NCI-H2081 treated with DMSO at 0.1 percent for 48 hours (cell line): ENCODE measurements at places on chromosomes 4 and X.
A peak's percentile ranks its signal among the peaks of the same experiment; 100 is the strongest.

GRCh38 chrX:106774981-106775380, 27.5 kb upstream of the TBC1D8B start:
- DNase-seq, result no peak

GRCh38 chr4:3074078-3074845, at the start of the genes HTT and HTT-AS:
TSS of gene HTT (plus strand) at chr4:3074681. CDS start at chr4:3074826, 145 bp downstream.
TSS of gene HTT-AS (minus strand) at chr4:3074538.
- DNase-seq, result peak; percentile 84

- DNase-seq, result no peak
Measured at GRCh38 chrX:154758696-154759095, 4.0 kb upstream of the DKC1 start.

DNA sequence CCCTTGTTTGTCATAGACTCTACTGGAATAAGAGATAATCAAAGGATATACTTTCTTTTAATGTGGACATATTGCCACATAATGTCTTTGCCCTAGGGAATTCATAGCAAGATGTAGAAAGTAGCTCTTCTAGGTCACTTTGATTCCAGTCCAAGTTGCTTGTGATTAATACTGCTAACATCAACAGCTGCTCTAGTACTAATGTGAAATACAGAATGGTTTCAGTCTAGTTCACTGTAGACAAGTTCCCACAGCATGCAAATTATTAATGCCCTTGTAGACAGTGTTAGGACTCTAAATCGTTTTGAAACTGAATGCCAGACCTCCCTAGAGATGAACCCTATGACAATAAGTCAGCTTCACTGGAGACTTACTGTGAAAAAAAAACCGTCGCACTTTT, 494.6 kb upstream of the ATOH1 start:
- no peak for DNase-seq

DNA sequence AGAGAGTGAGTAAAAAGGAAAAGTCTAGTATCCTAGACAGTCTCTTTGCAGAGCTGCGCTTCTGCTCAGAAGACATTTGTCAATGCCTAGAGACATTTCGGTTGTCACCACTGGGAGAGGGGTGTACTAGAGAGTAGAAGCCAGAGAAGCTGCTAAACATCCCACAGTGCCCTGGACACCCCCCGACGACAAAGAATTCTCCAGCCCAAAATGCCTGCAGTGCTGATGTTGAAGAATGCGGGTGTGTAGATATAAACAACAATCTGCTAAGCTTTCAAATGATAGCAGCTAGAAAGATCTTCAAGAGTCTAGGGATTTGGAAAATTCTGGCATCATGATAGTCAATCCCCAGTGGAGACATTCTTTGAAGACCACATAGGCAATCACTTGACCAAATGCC, 90.1 kb downstream of the PALLD start:
- no peak for DNase-seq

GRCh38 chr4:14368391-14368790, 633.9 kb upstream of the CPEB2 start:
- no peak for DNase-seq

DNA sequence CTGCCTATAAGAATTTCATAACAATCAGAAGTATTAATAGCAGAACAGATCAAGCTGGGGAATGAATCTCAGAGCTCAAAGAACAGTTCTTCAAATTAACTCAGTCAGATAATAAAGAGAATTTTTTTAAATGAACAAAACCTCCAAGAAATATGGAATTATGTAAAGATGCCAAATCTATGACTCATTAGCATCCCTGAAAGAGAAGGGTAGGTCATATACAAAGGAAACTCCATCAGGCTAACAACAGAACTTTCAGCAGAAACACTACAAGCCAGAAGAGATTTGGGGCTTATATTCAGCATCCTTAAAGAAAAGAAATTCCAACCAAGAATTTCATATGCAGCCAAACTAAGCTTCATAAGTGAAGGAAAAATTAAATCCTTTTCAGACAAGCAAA, 28.6 kb downstream of the CBR4 start:
- no peak for DNase-seq

GRCh38 chr4:152374153-152374552, 161.7 kb downstream of the FBXW7 start:
- no peak for DNase-seq

GRCh38 chrX:133482056-133482952, 67.0 kb upstream of the GPC4 start:
- no peak for DNase-seq

- DNase-seq, result no peak
Measured at GRCh38 chrX:134676436-134676835, 18.2 kb upstream of the PLAC1 start.

GRCh38 chr4:91207535-91207934, 1080.3 kb downstream of the CCSER1 start:
- DNase-seq, result no peak

DNA sequence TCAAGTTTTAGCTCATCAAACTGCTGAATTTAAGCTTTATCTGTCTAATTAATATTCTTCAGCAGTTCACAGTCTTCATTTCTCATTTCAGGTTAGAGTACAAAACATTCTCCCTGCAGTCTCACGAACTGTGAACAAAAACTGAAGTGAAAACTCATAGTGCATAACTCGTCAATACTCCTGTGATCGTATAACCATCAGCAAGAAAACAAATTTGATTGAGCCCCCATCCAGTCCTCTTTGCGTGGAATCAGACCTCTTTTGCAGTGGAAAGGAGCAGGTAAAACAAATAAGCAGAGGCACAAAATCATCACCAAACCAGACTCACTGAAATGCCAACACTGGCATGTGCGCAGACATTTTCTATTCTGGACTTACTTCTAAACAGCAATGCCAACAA, 12.7 kb downstream of the ADAM29 start:
- no peak for DNase-seq

DNA sequence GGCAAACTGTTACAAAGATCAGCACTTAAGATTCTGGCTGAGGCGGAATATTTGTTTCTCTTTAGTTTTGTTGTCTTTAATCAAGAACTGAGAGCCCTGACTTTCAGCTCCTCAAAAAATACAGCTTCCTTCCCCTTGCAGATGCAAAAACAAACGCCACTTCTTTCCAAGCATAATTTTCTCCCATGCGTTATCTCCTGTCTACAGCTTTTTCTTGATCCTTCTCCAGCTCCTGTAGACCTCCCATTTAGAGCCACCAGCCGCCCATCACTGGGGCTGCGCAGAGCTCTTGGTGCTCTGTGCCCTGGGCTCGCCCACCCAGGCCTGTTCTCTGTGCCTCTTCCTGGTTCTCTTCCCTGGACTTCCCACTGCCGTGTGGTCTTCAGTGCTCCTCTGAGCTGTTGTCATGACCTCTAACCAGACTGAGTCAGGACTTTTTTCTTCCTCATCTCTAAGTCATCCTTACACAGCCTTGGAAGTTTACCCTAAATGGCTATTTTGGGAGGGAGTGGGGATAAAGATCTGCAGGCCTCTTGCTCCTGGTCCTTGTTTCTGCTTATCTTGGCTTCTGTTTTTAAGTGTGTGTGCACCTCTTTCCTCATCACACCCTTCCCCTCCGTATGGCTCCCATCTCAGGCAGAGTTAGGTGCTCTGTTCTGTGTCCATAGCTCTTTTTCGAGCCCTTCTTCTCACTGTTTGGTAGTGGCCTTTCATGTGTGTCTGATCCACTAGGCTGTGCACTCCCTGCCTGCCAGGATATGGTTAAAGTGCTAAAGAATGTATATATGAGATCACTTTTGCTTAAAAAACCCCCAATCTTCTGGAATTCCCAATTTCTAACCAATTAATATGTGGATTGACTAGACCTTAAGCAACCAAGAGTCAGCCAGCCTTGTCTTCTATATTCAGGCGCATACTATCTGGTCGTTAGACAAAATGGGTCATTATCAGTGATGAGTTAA, 122.5 kb downstream of the PTTG2 start:
- no peak for DNase-seq

- no peak for DNase-seq
Measured at GRCh38 chrX:116272322-116272721, 101.8 kb downstream of the AGTR2 start.

DNA sequence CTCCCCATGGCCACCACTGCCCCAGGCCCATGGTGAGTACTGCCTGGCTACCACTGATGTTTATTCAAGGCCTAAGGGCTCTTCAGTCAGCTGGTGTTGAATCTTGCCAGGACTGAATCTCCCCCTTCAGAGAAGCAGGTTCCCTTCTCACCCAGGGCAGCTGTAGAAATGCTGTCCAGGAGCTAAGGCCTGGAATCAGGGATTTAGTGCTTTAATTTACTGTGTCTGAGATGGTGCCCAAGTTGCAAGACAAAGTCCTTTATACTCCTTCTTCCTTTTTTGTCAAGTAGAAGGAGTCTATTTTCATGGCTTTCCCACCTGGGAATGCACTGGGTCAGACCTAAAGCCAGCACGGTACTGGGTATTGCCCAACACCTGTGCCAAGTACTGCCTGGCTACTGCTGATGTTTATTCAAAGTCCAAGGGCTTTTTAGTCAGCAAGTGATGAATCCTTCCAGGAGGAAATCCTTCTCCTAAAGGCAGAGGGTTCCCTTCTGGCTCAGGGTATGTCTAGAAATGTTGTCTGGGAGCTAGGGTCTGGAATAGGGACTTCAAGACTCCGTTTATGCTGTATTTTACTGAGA, 117.6 kb upstream of the ATOH1 start:
- no peak for DNase-seq

GRCh38 chr4:79922011-79922410, 151.0 kb downstream of the ANTXR2 start:
- DNase-seq, result no peak

- DNase-seq, result no peak
Measured at GRCh38 chr4:26478330-26478729, 12.0 kb downstream of the CCKAR start.

DNA sequence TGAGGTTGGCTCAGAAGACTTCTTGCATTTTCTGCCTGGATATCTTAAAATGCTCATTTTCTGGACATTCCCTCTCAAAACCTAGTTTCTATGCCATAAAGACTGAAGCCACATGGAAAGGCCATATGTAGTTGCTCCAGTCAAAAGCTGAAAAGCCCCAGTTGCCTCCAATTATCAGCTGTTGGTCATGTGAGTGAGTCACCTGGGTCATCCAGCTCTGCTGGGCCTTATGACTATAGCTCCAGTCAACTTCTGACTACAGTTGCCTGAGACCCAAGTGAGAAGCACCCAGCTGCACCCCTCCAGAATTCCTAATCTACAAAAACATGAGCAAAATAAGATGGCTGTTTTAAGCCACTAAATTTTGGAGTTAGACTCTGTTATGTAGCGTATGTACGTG, 41.9 kb downstream of the HELQ start:
- DNase-seq, result no peak

GRCh38 chr4:40193016-40193571, 3.7 kb upstream of the RHOH start:
- DNase-seq, result no peak

- DNase-seq, result no peak
Measured at GRCh38 chr4:10983885-10984640, 299.5 kb upstream of the CLNK start.

DNA sequence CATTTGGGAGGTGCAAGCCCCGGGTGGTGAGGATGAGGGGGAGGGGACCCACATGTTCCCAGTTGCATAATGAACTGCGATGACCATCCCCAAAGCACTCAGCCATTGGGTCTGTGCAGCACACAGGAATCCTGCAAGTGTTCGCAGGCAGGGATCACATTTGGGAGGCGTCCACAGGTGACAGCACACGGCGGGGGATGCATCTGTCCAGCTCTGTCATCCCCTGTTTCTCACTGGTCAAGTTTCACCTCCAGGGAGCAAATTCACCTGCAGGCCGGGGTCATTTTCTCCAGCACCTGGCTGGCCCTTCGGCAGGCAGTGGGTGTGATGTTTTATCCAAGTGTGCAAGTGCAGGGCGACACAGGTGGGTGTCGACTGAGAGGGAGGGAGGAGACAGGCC, 33.3 kb upstream of the SORCS2 start:
- no peak for DNase-seq

GRCh38 chrX:2183193-2183725, 317.5 kb downstream of the DHRSX start:
- no peak for DNase-seq

- no peak for DNase-seq
Measured at GRCh38 chr4:67702166-67702565, 1.2 kb upstream of the UBA6 start.

DNA sequence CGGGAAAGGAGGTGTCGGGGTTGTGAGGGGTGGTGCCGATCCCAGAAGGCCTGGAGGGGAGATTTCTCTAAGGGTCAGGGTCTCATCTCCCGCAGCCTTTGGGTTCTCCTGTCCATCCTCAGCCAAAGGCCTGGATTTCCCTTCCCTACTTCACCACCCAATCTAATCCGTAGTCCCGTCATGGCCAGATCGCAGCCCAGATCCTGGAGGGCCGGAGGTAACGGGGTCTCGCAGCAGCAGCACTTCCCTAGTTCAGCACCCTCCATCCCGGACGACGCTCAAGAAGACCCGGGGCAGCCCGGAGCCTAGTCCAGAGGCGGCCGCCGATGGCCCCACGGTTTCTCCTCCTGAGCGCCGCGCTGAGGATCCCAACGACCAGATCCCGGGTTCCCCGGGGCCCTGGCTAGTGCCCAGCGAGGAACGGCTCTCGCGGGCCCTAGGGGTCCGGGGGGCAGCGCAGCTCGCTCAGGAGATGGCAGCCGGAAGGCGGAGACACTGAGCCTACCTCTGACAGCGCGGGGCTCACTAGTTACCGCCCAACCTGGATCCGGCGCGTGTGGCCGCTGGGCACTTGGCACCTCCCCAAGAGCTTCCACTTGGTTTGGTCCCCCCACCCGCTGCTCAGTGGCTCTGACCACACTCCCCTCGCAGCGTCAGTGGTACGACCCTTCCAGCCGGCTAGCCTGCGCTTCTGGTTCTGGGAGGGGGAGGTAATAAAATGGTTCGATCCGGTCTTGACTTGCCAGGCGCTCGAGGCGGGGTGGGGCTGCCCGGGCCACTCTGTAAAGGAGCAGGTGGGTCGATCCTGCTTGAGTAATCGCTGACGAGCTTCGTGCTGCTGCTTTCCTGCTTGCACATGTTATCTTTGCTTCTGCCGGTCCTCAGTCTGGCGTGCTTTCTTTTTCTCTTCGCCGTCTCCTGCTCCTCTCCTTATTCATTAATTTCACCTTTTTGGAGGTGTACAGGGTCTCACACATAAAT, 3.6 kb downstream of the MAGIX start:
- DNase-seq, result no peak

GRCh38 chr4:55080174-55080865, 45.1 kb downstream of the KDR start:
- DNase-seq, result no peak

DNA sequence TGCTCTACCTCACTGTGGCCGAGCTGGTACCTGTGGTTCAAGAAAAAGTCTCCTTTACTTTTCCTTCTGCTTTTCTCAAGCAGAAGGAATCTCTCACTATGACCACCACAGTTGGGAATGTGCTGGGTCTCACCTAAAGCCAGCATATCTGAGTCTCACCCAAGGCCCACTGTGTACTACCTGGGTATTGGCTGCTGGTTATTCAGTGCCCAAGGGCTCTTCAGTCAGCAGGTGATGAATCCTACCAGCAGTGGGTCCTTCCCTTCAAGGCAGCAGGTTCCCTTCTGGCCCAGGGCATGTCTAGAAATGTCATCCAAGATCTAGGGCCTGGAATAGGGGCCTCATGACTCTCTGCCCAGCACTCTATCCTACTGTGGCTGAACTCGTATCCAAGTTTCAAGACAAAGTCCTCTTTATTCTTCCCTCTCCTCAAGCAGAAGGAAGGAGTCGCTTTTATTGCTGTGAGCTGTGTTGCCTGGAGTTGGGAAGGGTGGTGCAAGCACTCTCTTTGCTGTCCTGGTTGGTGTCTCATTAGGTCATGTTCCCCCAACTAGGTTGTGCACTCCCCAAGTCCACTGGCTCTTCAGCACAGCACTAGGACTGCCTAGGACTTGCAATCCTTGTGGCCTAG, 6.1 kb downstream of the CXCL10 start:
- no peak for DNase-seq
